Neural cell (in vitro differentiated cells): ENCODE measurements at places on chromosomes 16 and 17. TPM values are rescaled to one million over a fixed set of nuclear protein-coding genes. Genes with fewer than 3 reads are reported as not detected.

The TAF1C gene
- polyA plus RNA-seq, result 25.5 and 43.3 TPM in 2 replicates

The GP2 gene
- polyA plus RNA-seq, result not detected in 2 replicates

The STX4 gene
- 32.2 and 38.3 TPM in 2 replicates for polyA plus RNA-seq

The PDIA2 gene
- polyA plus RNA-seq, result 109 and 142 TPM in 2 replicates

The TNFSF12 gene
- polyA plus RNA-seq, result not detected in 2 replicates

The CCDC154 gene
- polyA plus RNA-seq, result 3.1 and 3.3 TPM in 2 replicates
